ENCODE measurements at places on chromosomes 4 and X. TPM values are rescaled to one million over a fixed set of nuclear protein-coding genes. Genes with fewer than 3 reads are reported as not detected.

DNA sequence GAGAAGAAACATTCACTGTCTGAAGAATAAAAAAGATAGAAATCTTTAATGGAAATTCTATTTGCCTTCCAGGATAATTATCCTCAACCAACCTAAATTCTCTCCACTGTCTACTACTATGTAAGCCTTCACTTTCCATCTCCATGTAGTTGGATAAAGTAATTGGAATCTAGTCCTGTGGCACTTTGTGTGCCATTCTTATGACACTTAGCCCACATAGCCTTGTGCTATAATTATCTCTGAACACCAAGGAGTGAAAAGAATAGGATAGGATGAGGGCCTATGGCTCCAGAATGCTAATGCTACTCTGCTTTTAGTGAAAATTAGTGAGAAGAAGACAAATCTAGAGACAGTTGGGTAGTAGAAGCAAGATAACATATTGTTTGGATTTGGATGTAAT is 20.2 kb downstream of the PRSS48 start:
- no peak for DNase-seq

DNA sequence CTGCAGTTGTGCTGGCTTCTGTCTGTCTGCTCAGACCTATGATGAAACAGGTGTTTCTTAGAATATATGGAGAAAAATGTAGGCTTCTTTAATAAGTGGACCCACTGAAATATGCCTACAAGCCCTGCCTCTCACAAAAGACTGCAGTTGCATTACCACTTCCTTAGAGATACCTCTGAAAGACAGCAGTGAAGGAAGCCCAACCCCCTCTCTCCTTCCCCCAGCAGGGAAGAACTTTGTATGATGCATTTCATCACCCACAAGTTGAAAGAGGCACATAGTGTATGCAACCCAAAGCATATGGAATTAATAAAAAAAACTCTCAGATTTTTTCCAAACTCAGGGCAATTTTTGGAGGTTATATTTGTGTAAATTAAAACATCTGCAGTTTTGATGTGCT is 916.7 kb downstream of the TECRL start:
- no peak for DNase-seq

- no peak for DNase-seq
Measured at GRCh38 chr4:123522646-123523045, 126.1 kb downstream of the SPRY1 start.

- no peak for DNase-seq
Measured at GRCh38 chr4:148053298-148054003, 321.6 kb downstream of the ARHGAP10 start.

DNA sequence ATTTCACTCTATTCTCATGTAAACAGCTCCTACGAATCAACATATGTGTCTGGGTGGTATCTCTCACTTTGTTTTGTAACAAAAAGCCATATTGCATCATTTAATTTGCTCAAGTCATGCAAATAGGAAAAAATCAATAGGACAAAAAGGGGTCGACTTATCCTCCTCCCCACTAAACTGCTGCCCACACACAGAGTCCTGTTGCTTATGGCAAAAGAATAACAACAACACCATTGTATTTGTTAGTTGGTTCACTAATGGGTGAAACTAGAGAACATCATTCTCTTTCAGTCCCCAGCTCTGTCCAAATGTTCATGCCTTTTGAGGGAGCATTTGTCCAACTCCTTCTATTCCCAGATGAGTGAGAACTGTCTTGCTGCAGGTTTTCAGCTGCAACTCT is 2.1 kb downstream of the HHIP start:
- DNase-seq: no peak

DNA sequence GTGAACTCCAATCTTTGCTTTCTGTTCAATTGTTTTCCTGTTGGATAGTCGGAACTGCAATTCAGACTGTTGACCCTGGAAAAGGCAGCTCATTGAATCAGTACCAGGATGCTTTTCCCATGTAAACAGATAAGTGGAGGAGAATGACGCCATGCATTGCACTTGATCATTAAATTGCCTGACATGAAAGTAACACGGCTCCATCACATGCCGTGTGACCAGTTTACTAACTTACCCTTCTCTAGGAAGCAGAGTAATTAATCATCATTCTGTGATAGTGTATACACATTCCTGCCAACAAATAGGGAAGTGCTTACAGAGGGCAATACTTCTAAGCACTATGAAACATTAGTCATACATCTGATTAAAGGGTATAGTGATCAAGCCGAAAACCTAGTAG is 101.4 kb downstream of the PPARGC1A start:
- no peak for DNase-seq

- no peak for DNase-seq
Measured at GRCh38 chr4:21454831-21455230, 493.7 kb downstream of the KCNIP4 start.

DNA sequence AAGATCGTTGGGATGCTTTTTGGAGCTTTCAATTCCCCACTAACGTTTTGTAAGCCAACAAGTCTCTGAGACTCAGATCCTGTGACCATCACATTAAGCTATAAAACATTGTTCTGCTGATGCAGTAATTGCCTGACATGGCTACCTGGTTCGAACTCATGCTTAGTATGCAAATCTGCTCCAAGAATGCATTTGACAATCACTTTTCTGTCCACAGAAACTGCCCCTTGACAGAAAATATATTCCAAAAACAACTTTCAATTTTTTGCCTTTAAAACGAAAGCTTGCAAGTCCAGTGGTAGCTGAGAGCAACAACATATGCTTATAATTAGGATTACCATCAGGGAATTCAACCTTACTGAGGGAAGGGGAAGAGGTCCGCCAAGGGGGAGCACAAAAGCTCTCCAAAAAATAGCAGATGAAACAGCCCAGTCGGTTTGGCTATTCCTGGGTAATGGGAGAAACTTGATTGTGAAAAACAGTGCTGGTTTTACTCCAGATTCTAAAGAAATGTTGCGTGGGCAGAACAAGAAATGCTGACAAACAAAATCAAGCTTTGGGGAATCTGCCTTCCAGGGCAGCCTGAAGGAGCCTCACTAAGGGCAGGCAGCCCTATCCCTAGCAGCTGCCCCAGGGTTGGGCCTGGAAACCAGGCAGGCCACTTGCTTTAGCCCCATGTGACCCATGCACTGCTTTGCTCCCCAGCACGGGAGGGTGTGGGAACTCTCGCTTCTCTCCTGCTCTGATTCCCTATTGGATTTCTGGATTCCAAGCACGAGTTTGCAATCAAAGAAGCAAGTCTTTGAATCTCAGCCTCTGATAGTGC is 160.7 kb upstream of the LDB2 start:
- no peak for DNase-seq

DNA sequence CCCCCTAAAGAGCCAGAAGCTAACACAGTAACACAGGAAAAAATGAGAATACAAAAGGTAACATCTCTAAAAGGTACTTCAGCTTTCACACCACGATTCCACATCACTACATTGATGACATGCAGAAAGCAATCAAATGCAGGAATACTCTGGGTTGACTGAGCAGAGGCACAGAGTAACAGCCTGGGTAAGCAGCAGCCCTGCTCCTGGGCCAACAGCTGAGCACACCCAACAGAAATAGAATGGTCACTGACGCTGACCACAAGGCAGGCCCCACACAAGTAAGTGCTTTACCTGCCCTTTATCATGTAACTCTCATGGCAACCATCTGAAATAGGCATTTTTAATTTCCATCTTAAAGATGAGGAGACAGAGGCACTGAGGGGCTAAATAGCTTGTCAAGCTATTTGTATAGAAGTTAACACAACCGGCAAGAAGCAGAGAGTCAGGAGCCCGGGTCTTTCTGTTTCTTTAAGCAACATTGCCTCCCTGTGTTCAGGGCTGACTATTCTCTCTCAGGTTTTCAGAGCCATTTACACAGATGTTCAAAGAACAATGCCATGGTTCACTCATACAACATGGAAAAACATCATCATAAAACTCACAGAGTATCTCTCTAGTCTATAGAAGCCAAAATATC is 168.9 kb downstream of the ZNF674 start:
- DNase-seq: no peak

- DNase-seq: no peak
Measured at GRCh38 chrX:30787012-30787411, 102.0 kb downstream of the TAB3 start.

DNA sequence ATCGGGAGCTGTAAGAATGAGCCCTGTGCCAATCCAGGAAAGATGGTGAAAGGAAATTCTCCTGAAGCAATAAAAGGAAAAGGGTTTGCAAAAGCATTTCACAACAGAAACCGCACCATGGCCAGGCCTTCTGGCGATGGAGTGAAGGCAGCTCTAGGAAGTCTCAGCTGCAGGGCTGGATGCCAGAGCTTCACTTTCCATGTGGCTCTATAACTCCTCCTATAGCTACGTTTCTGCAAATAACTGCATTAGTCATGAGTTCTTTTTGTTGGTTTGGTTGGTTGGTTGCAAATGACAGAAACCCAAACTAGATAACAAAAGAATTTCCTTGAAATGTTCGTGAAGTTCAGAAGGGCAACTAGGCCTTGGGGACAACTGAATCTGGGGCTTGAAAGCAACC is 84.6 kb downstream of the RELL1 start:
- no peak for DNase-seq

DNA sequence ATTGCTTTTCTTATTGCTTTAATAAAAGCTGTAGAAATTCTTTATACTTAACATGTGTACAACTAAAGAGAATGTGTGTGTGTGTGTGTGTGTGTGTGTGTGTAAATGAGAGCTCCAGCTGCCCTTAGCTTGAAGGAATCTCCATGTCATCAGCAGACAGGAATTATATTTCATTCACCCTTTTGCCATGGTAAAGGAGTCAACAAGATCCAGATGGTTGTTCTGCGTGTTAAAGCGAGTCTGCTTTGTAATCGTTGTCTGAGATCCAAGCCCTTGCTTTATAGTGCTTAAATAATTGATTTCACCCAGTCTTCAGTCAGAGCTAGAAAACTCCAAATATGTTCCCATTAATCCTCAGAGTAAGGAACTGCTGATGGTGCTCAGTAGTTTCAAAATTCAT is 285.5 kb downstream of the PDGFC start:
- no peak for DNase-seq

- DNase-seq: no peak
Measured at GRCh38 chr4:175511861-175512260, 300.2 kb downstream of the GPM6A start.

DNA sequence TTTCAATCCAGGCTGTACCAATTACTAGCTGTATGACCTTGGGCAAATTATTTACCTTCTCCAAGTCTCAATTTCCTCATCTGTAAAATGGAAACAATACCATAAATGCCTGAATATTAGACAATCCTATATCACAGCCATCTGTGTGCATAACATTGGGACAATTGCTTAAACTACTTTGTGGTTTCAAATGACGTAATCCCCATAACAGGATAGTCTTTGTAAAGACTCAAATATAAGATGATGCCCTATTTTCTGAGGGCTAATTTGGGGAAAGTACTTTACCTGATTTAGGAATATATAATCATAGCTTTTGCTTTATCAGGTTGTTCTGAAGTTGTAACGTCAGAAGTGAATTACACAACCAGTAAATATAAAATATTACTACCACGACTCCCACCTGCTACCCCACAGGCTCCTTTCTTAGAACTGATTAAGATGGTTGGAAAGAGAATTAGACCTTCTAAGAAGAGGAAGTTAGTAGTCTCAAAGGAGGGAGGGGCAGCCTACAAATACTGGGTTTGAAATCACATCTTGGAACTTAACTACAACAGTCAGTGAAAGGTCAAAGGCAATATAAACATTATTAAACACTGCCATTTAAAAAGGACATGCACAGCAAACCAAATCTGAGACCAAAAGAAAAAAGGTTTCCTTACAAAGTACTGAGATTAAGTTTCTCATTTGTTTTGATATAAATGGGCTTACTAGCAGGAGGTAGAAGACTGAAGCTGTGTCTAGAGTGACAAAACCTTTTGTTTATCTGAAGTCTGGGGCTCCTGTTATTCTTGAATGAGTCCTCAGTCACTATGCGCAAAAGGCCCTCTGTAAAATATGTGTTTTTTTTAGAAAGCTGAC is 215.0 kb downstream of the SCFD2 start:
- DNase-seq: no peak

- no peak for DNase-seq
Measured at GRCh38 chr4:113433116-113433515, 328.4 kb downstream of the CAMK2D start.

DNA sequence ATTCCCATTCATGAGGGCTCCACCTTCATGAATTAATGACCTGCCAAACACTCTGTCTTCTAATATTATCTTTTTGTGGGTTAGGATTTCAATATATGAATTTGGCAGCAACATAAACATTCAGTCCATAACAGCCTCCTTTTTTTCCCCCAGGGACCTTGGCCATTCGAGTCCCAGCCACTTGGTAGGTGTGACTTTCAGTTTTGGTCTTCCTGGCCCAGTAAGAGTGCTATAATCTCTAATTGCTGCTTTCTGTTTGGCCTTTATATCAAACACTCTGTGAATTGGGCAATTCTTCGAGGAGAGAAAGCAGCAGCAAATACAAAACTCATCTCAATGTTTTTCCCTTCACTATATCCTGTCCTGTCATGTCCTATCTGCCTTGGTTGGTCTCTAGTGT is 12.4 kb upstream of the RADX start:
- no peak for DNase-seq

GRCh38 chr4:36123906-36124305 is 120.4 kb downstream of the ARAP2 start:
- DNase-seq: no peak

DNA sequence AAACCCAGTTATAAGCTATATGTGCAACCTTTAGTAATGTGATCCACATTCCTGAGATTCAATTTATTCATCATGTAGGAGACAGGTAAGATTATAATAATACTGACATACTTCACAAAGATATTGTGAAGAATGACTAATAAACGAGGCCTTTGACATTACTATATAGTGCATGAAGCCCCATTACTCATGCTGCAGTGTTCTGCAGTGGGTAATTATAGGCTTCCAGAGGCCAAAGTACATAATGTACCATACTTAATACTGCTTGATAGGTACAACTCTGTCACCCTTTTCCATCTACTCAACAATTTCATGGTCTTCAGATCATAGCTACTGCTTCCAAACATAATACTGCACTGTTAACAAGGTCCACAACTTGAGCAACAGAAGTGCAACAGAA is 68.9 kb downstream of the COL25A1 start:
- DNase-seq: no peak

GRCh38 chr4:78767350-78767749 is 8.8 kb upstream of the BMP2K start:
- no peak for DNase-seq

DNA sequence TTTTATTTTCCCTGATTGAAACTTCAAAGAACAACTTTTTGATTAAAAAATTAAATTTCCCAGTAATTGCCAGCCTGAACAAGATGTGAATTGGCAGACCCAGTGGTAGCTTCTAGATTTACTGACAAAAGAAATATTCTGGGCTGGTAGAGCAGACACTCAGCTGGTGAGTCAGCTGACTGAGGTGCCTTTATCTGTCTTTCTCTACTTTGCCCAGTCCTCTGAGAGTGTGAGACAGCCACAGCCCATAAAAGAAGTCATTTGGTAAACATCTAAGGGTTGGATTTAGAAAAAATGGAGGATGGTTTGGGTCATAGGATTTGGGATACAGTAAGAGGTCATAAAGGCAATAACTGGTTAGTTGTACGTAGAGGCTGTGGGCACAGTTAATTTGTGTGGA is 54.5 kb downstream of the CCSER1 start:
- no peak for DNase-seq

The KCND1 gene
- total RNA-seq: 1.2 TPM

The ZNF141 gene
- total RNA-seq: 36.3 TPM

The CHRDL1 gene
- 14.3 TPM for total RNA-seq

The N4BP2 gene
- total RNA-seq: 24.7 TPM

The MMAA gene
- total RNA-seq: 5.8 TPM

The JCHAIN gene
- total RNA-seq: not detected

The RNF4 gene
- total RNA-seq: 76.4 TPM

The DKK2 gene
- not detected for total RNA-seq

The NPFFR2 gene
- 0.16 TPM for total RNA-seq

The FAT4 gene
- 26.6 TPM for total RNA-seq
